ENCODE measurements at places on chromosomes 16 and 17.

DNA sequence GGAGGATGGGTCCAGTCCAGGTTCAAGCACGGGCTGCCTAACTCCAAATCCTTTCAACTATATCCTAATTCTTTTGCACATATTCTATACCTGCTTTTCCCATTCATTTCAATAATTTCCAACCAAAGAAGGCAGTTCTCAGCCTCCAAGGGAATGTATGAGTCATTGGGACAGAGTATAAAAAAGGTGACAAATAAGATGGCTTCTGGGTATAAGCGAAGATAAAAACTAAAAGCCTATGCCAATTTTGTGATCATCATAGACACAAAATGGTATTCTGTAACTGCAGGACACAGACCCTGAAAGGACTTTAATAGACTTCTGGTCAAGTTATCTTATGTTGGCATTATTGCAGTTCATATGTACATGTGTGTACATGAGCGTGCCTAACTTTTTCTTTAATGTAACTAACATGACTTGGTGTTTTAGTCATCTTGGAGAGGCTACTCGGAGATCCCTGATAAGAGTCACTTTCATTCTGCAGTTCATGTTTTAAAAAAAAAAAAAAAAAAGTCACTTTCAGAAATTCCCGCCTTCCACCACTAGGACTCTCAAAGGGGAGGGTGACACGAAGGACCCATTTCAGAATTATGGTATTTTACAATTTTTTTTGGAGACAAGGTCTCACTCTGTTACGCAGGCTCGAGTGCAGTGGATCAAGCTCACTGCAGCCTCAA, 17.3 kb downstream of the COG1 start:
- DNase-seq, result no peak

DNA sequence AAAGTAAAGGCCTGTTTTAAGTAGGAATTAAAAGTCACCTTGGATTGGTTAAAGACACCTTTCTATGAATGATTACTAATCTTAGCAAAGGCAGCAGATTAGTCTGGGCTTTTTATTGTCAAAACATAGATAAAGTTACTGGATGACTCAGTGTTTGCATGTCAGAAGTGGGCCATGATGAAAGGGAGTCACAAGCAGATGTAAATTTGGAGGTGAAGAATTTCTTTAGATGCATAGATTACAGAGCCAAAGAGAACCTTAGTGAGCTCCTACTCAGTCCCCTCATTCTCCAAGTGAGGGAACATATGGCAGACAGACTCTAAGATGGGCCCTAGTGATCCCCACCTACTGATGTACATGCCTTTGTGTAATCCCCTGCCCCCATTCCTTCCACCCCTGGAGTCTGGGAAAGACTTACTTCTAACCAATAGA, 124.5 kb downstream of the HS3ST3A1 start:
- no peak for DNase-seq

GRCh38 chr17:40471846-40472732, 28.8 kb downstream of the IGFBP4 start:
- no peak for DNase-seq

DNA sequence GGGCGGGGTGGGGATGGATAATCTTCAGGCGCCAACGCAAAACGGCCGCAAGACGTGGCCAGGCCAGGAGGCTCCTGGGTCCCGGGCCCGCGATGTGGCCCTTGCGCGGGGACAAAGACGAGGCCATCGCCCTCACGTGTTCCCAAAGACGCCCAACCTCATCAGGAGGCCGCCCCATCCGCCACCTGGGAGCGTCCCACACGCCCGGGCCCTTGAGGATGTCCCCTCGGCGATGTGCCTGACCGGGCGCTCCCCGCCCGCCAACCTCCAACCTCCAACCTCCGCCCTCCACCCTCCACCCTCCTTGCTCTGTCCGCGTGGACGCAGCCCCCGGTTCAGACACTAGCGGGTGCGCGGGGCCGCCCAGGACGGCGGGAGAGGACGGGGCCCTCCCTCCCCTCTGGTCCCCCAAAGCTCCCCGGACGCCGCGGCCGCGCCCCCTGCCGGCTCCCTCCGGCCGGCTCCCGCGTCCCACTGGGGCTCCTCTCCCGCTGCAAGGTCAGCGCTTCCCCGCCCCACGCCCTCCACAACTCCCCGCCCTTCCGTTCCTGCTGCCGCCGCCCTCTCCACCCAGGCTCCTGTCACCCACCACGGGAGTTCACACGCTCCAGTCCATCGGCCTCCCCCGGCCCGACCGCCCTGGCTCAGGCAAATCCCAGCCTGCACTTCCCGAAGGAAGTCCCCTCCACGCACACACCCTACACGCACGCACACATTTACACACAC, 250.8 kb upstream of the RPL38 start:
- DNase-seq, result peak; percentile 5

DNA sequence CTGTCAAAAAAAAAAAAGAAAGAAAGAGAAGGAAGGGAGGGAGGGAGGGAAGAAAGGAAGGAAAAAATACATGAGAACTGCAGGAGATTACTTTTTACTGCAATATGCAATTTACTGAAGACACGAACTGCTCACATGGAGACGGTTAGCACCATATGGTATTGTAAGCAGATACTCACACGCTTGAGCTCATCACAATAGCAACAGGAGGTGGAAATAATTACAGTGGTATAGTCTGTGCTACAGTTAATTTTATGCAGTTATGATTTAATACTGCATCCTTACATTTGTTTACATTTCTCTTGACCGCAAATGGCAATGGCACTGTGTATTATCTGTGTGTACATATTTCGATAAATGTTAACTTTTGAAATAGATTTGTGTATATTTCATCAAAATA, 21.4 kb upstream of the SLC46A1 start:
- no peak for DNase-seq

DNA sequence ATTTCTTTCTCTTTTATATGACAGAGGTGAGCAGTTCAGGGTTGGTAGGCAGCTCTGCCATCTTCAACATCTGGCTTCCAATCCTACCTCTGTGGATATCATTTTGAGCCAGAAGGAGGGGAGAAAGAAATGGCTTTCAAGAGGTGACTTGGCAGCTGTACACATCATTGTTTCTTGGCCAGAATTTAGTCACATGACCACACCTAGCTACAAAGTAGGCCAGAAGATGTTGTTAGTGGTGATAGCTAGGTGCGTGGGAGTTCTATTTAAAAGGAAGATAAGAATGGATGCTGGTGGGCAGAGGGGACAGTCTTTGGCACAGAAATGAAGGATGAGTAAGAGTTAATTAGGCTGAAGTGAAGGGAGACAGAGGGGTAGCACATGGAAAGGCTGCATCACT, 29.2 kb upstream of the MPHOSPH6 start:
- no peak for DNase-seq

- DNase-seq, result no peak
Observed at GRCh38 chr16:48745541-48745940, 135.6 kb upstream of the N4BP1 start.

- peak; percentile 28 for DNase-seq
Observed at GRCh38 chr17:35795007-35795870, at the start of gene MMP28. TSS of gene MMP28 (minus strand) at chr17:35795641. CDS start at chr17:35795377, 264 bp downstream.

DNA sequence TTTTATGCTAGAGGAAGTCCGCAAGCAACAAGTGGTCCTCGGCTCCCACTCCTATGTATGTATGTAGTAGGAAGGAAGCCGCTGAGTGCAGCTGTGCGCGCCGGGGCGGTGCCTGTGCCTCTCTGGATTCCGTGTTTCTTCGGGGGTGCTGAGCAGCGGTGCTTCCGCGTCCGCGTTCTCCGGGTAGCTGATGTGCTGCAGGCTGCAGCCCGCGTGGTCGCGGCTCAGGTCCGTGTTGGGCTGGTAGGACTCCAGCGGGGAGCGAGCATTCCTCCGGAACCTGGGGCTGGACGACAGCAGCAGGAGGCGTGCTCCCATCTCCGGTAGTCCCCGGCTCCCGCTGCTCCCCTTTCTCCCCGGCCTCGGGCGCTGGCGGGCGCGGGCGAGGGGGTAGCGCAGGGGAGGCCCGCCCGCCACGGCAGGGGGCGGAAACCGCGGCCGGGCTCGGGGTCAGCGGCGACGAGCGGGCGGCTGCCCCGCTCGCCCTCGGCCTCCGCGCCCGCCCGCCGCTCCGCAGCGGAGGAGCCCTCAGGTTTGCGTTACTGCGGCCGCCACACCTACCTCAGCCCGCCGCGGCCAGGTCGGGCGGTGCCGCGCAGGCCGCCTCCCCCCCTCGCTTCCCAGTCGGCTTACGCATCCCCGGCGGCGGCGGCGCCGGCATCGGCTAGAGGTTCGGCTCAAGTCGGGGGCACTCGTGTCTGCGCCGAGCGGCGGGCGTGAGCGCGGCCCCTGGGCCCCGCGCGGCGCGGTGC, 487 bp downstream of the C17orf67 start:
- peak; percentile 27 for DNase-seq

DNA sequence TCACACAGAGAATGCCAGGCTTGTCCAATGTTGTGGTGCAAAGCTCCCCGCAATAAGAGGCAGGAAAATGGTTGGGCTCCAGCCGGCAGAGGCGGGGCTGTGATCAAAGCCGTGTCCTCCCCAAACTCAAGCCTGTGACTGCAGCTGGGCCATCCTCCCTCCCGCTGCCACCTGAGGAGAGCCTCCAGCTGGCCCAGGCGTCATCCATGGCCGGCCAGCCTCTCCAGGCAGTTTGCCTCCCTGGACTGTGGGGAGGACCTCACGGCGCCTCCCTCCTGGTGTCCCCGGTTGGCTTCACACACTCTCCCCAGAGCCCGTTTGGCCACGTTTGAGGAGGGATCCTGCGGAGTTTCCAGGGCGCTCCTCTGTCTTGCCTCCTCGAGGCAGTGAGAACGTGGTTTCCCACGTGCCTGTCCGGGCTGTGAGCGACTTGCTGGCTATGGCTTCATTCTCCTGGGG, 134.1 kb downstream of the IRF8 start:
- DNase-seq, result no peak

- DNase-seq, result no peak
Observed at GRCh38 chr17:51016099-51016498, 104.6 kb downstream of the SPAG9 start.

DNA sequence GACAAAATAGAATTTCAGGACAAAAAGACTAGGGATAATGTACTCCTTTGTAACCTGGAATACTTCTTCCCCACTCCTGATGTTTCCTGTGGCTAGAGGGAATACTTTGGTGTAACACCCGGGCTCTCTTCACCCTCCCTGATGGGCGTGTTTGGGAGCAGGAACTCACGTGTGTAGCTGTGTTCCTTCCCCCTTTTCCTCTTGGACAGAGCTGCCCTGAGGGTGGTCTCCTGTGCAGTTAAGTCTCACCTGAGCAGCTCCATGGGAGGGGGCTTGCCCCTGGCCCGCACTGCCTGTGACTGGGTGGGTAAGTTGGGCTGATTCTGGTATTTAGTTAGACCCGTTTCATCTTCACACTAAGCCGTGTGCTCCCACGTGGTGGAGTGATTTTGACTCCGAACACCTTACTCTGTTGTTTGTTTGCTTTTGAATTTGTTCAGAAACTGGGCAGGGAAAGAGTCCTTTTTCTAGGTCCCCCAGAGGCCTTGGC, 87.9 kb downstream of the OR1D5 start:
- no peak for DNase-seq

DNA sequence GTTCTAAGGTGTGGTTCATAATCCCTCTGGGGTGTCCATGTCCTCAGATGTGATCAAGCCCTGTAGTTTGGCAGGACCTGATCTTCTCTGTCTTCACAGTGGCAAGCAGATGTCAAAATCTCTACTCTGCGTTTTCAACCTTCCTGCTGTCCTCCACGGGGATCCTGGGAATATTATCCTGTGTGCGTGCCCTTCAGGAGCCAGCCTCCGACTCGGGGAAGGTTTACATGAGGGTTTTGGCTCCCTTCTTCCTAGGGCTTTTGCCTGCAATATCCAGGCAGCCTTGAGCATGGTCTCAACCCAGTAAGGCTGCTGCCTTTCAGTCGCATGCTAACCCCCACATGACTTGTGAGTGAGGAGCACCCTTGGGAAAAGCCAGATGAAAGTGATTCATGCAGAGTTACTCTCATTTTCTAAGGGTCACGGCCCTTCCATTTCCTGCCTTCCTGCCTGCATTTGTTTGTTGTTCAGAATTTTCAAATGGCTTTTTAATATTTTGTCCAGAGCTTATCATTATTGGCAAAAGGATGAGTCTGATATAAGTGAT, 202.2 kb upstream of the CHMP6 start:
- DNase-seq, result no peak

- DNase-seq, result no peak
Observed at GRCh38 chr17:13462146-13462545, 139.6 kb downstream of the HS3ST3A1 start.

Data from stimulated activated CD4-positive, alpha-beta T cell treated with anti-CD3 and anti-CD28 coated beads, TNF-alpha, amount 100 ng/mL, for 1 hour (primary cell).